ENCODE measurements at places on chromosomes 3 and 15. TPM values are rescaled to one million over a fixed set of nuclear protein-coding genes. Genes with fewer than 3 reads are reported as not detected.

The U2SURP gene
- total RNA-seq: 50.8 TPM

The ANKRD63 gene
- total RNA-seq: 4.4 TPM

The PRSS50 gene
- 0.12 TPM for total RNA-seq

The CTXN2 gene
- total RNA-seq: not detected

The CD200R1 gene
- total RNA-seq: 1.1 TPM

The WDR93 gene
- not detected for total RNA-seq

The DENND4A gene
- total RNA-seq: 20.2 TPM

The CHRM5 gene
- not detected for total RNA-seq

The IL17RC gene
- total RNA-seq: 35.1 TPM

The TMEM266 gene
- total RNA-seq: not detected

Measured in right cardiac atrium (tissue), 5 donors.